Activated CD8-positive, alpha-beta memory T cell treated with anti-CD3 and anti-CD28 coated beads, Interleukin-2, amount 10 ng/mL, durations not matched to agents 7 days and 5 days (primary cell): ENCODE measurements at places on chromosomes 13 and 19.

GRCh38 chr13:59016250-59016649 is 1147.5 kb downstream of the DIAPH3 start:
- no peak for DNase-seq

- no peak for DNase-seq
These were observed 37.3 kb downstream of the SOX1 start for GRCh38 chr13:112103961-112104880.

GRCh38 chr13:19182536-19182935 is 912 bp upstream of the TUBA3C start:
- no peak for DNase-seq

DNA sequence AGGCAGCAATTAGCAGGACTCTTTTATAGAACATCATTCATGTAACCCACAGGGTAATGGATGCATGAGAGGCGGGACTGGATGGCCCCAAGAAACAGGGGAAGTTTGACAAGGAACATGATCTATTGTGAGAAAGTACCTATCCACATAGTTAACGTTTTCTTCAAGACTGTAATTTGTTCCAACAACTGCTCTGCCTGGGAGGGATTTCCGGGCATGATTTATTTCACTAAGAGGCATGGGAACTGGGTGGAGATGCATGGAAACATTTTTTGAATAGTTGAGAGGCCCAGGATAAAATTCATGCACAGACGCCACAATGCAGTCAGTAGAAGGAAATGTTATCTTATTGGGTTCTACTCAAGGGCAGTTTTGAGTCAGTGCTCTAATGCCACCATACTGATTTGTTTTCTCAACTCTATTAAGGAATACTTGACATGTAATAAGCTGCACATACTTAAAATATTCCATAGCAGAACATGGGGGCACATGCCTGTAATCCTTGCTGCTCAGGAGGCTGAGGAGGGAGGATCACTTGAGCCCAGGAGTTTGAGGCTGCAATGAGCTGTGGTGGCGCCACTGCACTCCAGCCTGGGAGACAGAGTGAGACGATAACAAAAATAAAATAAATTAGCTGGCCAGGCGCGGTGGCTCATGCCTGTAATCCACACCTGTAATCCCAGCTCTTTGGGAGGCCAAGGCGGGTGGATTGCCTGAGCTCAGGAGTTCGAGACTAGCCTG is 9.9 kb upstream of the ATG4D start:
- no peak for DNase-seq

DNA sequence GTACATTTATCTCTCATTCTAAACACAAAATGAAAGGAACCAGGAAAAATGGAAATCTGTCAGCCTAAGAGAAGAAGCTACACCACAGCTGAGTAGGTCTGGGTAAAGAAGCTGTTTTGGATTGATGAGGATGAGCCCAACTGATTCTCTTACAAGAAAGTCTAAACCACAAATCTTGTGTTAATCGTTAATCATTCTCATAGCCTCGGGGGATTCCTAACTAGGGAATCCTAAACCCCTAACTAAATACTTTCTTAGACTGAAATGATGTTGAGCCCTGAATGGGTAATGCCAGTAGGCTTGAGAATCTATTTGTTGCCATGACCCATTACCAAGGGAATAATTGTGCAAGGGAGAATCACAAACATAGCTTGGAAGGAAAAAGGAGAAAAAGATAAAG is 327.5 kb upstream of the SPRY2 start:
- DNase-seq: no peak

- peak; percentile 14 for DNase-seq
These were observed 77.7 kb downstream of the COL4A1 start for GRCh38 chr13:110228936-110229904.

GRCh38 chr19:58346961-58347929 is 6.0 kb downstream of the A1BG start:
- DNase-seq: peak; percentile 83

DNA sequence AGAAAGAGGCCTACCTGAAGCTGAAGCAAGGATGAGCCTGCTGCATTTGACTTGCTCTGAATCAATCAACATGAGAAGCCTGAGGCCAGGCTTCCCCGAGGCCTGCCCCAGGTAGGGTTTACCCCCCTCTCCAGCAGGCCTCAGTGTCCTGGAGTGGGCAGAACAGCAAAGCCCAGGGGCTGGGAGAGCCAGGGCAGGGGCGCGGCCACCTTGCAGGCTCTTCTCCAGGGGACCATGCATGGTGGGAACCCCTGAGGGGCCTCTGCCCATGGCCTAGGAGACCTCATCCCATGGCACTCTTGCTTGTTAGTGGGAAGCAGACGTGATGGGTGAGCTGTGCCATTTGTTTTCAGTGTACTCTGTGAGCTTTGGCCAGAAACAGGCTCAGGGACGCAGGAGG is 19.9 kb upstream of the LRP3 start:
- no peak for DNase-seq

- DNase-seq: peak; percentile 85
These were observed 101.3 kb upstream of the SLC15A1 start for GRCh38 chr13:98853771-98854221.

GRCh38 chr19:7230826-7231225 is 63.4 kb downstream of the INSR start:
- no peak for DNase-seq

GRCh38 chr19:43809762-43810696 is 7.8 kb upstream of the LYPD5 start:
- no peak for DNase-seq

DNA sequence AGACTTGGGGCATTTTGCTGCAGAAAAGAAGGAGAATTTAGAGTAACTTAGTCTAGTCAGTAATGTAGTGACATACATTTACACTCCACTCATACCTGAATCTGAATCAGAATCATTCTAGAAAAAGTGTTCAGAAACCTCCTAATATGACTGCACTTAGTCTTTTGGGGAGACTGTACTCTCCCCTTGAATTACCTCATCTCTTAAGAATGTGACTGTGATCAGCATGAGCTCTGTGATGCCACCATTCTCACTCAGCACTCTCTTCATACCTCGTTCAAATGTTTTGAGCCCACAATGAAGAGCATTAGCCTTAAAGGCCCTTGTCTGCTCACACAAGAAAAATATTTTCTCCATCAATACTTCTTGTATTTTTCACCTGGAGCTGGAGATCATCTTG is 229.4 kb downstream of the FGF14 start:
- DNase-seq: no peak

DNA sequence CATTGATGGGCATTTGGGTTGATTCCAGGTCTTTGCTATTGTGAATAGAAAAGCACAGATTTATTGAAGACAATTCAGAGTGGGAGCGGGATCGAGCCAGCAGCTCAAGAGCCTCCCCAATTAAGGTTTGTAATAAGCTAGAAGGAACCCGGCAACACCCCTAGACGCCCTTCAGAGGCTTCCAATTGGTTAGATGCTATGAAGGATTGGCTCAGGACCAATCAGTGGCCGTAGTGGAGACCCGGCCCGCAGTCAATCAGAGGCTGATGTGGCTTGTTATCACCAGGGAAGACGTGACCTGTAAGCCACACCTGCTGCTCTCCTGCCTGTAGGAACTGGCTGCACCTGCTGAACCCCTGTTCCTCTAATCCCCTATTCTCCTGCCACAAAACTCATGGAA is 14.6 kb downstream of the SIGLEC11 start:
- DNase-seq: no peak
